Stimulated activated naive CD4-positive, alpha-beta T cell (primary cell): ENCODE measurements at places on chromosomes 12 and 14.
A peak's percentile ranks its signal among the peaks of the same experiment; 100 is the strongest.

DNA sequence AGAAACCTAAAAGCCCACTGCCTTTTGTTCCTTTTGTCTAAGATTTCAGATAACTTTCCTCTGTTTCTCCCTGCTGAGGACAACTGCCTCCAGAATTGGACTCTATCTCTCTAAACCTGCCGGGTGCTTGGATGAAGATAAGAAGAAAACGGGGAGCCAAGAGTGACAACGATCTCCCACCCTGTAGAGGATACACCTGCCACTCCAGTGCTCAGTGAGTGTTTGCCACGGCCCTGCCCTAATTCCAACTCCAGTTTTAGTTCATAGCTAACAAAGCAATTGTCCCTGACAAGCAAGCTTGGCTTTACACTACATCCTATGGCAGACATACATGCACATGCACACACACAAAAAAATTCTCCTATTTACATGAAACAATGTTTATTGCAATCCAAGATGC, 39.3 kb downstream of the EPS8 start:
- DNase-seq, result no peak

GRCh38 chr12:90868626-90869025, 86.3 kb downstream of the CCER1 start:
- no peak for DNase-seq

DNA sequence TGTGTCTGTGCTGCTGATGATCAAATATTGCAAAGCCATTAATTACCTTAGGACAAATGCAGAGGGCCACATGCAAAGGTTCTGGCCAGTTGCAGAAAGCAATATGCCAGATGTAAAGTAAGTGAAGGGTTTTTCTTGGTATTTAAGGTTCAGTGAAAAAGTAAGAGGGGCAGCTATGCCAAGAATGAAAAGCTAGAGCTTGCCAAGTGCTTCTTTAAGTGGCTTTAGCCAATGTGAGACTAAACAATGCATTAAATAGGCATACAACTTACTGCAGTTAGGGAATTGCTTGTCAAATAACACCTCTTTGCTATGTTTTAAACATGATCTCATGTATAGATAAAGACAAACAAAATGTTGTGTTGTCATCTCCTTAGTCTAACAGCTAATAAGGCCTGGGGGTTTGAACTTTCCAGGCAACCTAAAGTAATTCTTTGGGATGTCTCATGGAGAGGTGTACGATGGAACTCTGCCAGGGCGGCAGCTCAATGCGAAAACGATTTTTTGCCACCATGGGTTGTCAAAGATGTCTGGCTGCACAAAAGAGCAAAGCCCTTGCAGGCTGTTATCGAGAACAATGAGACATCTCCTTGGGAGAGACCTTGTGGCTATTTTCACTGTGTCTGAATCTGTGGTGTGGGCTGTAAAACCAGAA, 12.0 kb downstream of the IGF1 start:
- DNase-seq, result no peak

DNA sequence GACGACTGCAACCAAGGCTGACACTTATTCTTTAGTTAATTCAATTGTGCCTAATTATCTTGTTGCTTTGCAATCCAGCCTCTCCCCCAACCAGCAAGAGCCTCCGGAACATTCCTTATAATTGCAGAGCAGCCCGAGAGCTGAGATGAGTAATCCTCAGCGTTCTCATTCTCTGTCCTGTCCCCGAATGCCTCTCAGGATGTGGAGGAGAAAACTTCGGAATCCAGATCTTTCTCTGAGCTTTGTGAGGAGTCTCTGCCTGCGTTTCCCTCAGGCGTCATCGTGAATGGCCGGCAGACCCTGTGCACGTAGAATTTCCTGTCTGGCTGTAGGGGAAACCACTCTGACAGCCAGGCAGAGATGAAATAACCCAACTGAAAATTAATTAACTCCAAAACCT, 160.5 kb upstream of the DIO3 start:
- no peak for DNase-seq

GRCh38 chr14:81286574-81287370, 66.0 kb upstream of the GTF2A1 start:
- no peak for DNase-seq

- DNase-seq, result no peak
Measured at GRCh38 chr12:116959198-116959460, 48.4 kb downstream of the FBXW8 start.

- DNase-seq, result peak; percentile 9
Measured at GRCh38 chr14:106879241-106879640, 1352.9 kb downstream of the TMEM121 start.

- no peak for DNase-seq
Measured at GRCh38 chr14:78747813-78748212, 577.6 kb downstream of the NRXN3 start.

DNA sequence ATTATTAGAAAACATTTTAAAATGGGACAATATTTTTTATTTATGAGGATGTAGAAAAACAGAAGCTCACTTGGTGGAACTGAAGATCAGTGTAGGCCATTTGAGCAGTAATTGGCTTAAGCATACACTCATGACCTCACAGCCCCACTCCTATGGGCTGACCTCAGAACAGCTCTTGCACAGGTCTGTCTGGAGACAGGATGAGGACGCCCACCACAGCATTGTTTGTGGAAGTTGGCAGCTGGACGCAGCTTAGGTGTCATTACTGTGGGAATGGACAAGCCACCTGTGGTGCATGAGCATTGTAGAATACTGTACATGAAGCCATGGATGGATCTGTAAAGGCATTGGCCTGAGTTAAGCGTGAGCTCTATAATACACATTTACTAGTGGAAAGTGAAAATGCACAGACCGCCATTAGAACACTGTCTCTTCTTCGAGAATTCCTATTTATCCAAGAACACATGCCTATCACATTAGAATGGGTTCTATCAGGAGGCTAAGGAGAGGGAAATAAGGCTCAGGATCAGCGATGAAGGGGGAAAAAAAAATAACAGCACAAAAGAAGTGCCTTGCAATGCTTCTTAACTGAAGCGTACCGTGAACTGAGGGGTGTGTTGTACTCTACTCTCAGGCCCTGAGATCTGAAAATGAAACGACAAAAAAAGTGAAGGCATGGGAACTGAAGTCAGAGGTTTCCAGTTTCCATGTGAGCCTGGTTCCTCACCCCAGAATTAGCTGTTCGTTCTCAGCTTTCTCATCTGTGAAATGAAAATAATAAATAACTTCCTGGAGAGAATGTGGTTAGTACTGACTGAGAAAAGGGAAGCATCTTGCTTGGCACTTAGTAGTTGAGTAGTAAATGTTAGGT, 33.6 kb downstream of the KCNA1 start:
- no peak for DNase-seq

- DNase-seq, result no peak
Measured at GRCh38 chr12:21323736-21324135, 11.0 kb downstream of the SLCO1A2 start.

- no peak for DNase-seq
Measured at GRCh38 chr12:121191151-121191550, 18.8 kb upstream of the P2RX4 start.

- no peak for DNase-seq
Measured at GRCh38 chr14:79552778-79553177, 658.5 kb downstream of the DIO2 start.

- no peak for DNase-seq
Measured at GRCh38 chr12:49525942-49526341, 12.9 kb upstream of the KCNH3 start.

- DNase-seq, result no peak
Measured at GRCh38 chr12:101782273-101782731, 43.0 kb upstream of the SYCP3 start.

- no peak for DNase-seq
Measured at GRCh38 chr12:88235183-88235833, 93.2 kb downstream of the TMTC3 start.

DNA sequence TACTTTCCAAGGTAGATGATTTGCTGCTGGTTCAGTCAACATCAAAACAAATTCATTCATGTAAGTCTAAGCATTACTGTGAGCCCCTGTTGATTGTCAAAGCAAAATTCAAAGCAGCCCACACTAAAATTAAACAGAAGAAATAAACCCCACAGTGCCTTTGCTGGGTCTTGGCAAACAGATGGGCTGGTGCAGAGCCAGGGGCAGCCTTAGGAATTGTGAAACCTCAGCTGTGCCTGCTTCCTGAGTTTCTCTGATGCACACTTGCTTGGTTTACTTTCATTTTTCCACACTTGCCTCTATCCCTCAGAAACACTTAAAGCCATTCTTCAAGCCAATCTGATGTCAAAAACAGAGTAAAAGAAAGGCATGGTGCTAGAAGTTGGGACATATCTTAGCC, 6.6 kb upstream of the PLEKHG7 start:
- no peak for DNase-seq

- no peak for DNase-seq
Measured at GRCh38 chr12:9809866-9810265, 17.4 kb upstream of the KLRF1 start.

DNA sequence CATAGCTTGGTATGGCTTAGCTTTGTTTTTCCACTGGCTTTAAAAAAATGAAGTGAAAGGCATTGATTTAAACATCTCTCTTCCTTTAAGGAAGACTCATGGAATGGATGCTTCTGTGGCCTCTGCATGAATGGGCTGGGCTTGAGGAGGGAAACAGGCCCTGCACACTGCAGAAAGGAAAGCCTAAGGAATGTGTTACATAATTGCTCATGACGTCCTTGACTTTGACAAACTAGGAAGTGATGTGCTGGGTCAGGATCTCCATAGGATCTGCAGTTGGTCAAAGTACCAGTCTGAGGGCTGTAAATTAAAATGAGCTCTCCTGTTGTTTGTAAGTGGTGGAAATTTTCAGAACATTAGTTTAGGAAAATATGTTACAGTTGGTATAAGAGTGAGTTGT, 12.7 kb downstream of the SAMD4A start:
- DNase-seq, result no peak

DNA sequence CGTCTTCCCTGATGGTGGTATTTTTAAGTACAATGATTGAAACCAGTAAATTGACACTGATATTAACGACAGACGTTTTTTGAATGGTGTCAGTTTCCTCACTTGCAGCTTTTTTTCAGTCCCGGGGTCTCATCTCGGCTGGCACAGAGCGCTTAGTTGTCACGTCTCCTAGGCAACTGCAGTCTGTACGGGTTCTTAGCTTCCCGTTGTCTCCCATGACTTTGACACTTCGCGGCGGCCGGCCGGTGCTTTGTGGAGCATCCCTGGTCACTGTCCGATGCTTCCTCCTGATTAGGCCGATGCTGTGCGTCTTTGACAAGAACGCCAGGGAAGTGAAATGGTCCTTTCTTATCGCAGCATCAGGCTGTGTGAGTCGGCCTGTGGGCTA, 67.4 kb downstream of the ADGRD1 start:
- DNase-seq, result no peak

GRCh38 chr12:47053961-47054360, 25.5 kb upstream of the PCED1B start:
- DNase-seq, result no peak

DNA sequence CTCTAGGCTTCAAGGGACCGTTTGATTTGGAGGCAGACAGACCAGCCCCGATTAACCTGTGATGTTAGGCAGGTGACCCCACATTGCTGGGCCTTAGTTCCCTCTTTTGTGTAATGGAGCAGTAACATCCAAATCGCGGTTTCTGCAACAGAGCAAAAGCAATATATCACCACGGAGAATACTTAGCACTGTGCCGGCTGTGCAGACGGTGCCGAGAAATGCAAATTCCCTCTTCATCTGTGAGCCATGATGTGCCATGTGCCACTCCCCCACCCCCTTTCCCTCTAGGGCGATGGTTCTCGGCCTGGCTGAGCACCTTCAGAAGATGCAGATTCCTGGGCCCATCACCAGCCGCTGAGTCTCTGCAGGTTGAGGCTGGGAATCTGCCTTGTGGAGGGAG, 10.9 kb downstream of the BCL7A start:
- DNase-seq, result no peak

GRCh38 chr12:57591782-57592325, 862 bp downstream of the PIP4K2C start:
- DNase-seq, result no peak

DNA sequence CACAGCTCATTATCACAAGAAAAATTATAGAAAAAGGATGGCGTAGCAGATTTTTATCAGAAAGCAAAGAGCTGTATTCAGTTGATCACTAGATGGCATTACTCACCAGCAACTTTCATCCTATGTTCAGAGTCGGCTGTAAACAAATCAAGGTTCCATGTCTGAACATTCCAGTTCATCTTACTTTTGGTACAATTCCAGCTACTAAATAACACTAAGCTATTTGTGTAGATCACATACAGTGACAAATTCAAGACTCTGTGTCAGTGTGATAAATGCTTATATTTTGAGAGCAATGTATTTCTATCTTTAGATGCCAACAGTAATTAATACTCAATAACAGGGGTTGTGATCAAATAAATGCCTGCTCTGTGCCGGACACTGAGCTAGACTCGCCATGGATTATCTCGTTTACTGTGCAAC, 30.1 kb downstream of the NRDE2 start:
- no peak for DNase-seq

- DNase-seq, result no peak
Measured at GRCh38 chr14:85332401-85332800, 197.5 kb upstream of the FLRT2 start.

- DNase-seq, result peak; percentile 9
Measured at GRCh38 chr12:10366875-10367274, 23.0 kb downstream of the KLRK1 start.

DNA sequence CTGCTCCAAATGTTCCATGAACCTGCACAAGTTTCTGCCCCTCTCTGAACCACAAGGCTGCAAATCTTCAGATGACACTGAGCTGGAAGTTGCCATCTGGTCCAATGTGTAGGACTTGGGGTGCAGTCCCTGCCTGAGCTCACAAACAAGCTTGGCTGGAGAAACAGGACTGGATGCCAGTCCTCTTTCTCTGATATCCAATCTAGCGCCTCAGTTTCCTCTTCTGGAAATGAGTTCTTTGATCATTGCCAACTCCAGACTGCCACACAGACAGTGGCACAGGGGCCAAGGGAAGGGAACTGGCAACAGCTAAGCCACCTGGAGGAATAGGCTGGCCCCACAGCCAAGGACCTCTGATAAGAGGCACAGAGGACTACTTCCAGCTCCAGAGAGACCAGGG, 15.5 kb downstream of the CMKLR1 start:
- no peak for DNase-seq

DNA sequence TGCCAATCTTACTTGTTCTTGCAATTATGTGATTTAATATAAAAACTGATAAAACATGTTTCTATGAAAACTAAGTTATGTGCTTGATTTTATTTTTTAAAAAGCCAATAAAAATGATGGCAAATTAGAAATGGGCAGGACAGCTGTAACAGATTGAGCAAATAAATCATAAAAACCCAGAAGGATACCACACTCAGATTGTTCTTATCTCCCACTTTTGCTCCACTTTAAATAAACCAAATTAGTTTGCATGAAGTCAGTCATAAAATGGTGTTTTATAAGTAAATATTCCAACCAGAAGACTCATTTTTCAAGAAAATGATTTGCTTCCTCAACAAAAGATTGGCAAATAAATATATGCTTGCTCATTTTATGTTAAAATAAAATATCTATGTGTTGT, 307.9 kb upstream of the G2E3 start:
- no peak for DNase-seq

DNA sequence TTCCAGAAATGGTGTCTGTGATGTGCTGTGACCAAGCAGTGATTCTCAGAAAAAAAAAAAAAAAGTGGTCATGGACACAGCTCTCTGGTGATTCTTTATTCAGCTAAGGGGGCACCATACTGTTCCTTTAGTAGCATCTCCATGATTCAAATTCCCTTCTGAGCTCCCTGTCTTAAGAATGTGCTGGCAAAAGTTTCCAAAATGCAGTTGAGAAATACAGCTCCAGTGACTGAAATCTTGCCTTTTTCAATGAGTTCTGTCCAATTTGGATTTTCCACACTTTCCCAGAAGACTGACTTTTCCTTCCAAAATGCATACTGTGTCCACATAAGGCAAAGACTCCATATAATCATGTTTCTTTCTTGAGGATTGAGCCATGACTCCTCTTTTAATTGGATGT, 24.3 kb upstream of the CPM start:
- no peak for DNase-seq

GRCh38 chr12:5376591-5377207, 55.2 kb upstream of the NTF3 start:
- DNase-seq, result no peak
